ENCODE measurements at places on chromosomes 3 and 15.

GRCh38 chr15:56821721-56822425 lies 88.6 kb upstream of the ZNF280D start:
- peak; percentile 26 for DNase-seq

GRCh38 chr15:97729270-97729669 lies 231.2 kb upstream of the ARRDC4 start:
- DNase-seq: no peak

GRCh38 chr3:122255757-122256439 lies 69.2 kb upstream of the CSTA start:
- DNase-seq: no peak

DNA sequence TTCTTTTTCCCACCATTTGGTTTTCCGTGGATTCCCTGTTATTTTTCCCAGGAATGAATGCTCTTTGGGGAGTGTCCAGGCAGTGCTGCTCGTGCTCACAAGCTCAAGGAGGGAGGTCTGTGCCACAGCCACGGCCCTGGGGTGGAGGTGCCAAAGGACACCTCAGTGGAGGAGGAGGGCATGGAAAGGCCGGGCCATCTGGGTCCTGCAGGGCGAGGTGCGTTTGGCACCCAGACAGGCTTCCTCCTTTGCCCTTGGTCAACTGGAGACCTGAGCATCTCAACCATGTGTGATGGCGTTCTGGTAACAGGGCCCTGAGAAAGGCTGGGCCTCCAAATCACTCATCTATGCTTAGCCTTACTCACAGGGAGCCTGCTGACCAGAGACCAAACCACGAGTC lies 25.4 kb downstream of the KY start:
- no peak for DNase-seq

GRCh38 chr3:194029846-194030245 lies 106.1 kb upstream of the HES1 start:
- no peak for DNase-seq

All from NCI-H748 treated with DMSO at 0.1 percent for 48 hours (cell line).